ENCODE measurements at places on chromosomes 1 and 21.

- DNase-seq, result no peak
These were observed 7.4 kb downstream of the FOXD3 start for GRCh38 chr1:63329621-63330330.

GRCh38 chr1:156836041-156836654, 19.5 kb upstream of the SH2D2A start:
- no peak for DNase-seq

DNA sequence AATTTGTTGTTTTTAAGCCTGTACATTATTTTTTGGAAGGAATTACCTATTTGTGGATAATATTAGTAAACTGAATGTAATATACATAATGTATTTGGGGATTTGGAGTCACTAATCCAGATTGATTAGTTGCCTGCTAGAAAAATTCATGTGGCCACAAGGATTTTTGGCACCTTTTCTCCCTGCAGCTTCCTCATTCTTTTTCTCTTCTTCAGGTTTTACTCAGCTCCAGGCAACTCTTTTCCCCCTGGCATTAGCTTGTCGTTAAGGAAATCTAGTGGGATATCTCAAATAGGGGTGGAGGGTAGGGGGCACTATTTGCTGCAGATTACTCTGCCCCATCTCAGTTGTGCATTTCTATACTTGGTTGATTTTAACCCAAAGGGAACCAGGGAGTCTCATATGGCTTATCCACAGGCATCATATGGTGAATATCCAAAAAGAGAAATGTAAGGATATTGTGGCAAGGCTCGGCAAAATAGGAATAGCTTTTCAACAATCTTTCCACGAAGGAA, 203.1 kb downstream of the NFIA start:
- no peak for DNase-seq

DNA sequence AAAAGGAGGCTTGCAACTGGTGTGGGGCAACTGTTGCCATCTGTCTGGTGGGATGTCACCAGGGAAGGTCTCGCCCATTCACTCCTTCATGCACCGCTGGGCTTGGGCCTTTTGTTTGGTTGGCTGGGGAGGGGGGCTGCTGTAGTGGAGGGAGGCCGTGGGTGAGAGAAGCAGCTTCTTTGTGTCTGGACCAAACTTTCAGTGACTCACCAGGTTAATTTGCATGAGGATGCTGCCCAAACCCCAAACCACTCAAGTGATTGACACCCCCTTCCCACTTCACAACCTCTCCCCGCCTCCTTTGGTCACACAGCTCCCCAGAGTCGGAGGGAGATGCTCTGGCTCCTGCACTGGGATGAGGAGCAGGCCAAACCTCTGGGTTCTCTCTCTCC, 19.7 kb downstream of the BTG2 start:
- no peak for DNase-seq

All from renal pelvis (tissue), 12 donors.